ENCODE measurements at places on chromosomes 4 and X. TPM values are rescaled to one million over a fixed set of nuclear protein-coding genes. Genes with fewer than 3 reads are reported as not detected.

LEF1 gene
- 205 TPM for total RNA-seq

DMRTC1 gene
- 0.18 TPM for total RNA-seq

OTUD6A gene
- total RNA-seq, result not detected

SHROOM2 gene
- not detected for total RNA-seq

TMSB15B gene
- 9.4 TPM for total RNA-seq

LINC00632 gene
- 0.79 TPM for total RNA-seq

ADH1A gene
- not detected for total RNA-seq

IL3RA gene
- total RNA-seq, result 0.61 TPM

VCX gene
- not detected for total RNA-seq

NHSL2 gene
- 0.70 TPM for total RNA-seq

DMP1 gene
- total RNA-seq, result not detected

YTHDC1 gene
- 69.3 TPM for total RNA-seq

UGT2B11 gene
- total RNA-seq, result not detected

SYAP1 gene
- total RNA-seq, result 13.0 TPM

ESX1 gene
- not detected for total RNA-seq

ERCC6L gene
- total RNA-seq, result 14.4 TPM

UGT8 gene
- total RNA-seq, result not detected

GRIA2 gene
- not detected for total RNA-seq

RGN gene
- not detected for total RNA-seq

IL1RAPL1 gene
- not detected for total RNA-seq

TAF7L gene
- not detected for total RNA-seq

All from activated CD8-positive, alpha-beta T cell treated with anti-CD3 and anti-CD28 coated beads, Interleukin-2, amount 10 ng/mL, durations not matched to agents 7 days and 5 days (primary cell).